Nephron progenitor cell (in vitro differentiated cells): ENCODE measurements at places on chromosomes 4 and X.

DNA sequence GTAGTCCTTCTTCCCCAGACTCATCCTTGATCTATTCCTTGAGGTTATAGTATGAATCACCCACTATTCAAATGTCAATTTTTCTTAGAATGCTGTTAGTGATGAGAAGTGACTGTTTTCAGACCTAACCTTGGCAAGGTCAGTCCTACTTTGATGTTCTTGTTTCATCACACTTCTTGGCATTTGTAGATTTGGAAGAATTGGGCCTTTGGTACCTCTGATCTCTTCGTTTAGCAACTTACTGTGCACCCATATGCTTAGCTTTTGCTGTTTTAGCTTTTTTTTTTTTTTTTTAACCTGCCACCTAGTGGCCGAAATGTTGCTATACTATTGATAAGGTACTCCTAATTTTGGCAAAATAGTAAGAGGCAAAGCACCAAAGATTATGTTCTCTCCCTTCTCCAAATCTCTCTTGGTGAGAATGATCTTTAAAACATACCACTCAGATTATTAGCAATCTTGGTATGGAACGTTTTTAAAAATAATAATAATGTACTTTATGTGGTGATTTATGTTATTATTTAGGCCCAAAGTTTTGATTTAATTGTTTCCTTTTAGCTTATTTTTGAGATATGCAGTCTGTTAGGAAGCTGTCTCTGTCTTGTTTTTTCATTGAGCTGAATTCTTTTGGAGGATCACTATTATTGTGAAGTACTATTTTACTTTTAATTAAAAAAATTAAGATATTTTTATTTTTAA, 16.6 kb downstream of the DCK start:
- DNase-seq = no peak

- no peak for DNase-seq
Observed at GRCh38 chrX:121407627-121408026, 360.2 kb downstream of the GLUD2 start.

DNA sequence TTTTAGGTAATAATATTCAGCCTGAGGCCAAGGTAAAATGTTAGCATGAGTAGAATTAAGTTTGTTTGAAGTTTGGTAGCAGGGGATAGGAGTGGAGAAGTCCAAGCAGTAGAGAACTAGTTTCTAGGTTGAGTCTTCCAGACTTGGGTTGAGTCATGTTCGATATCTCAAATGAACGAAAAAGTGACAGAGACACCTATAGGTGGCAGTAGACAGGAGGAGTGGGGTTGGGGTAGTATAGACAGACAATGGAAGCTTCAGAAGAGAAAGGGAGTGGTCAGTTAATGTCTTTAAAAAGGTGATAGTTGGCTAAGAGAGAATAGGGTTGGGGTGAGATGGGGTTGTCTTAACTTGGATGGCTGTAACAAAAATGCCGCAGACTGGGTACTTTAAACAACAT, 58.7 kb upstream of the EMCN start:
- DNase-seq = no peak

- DNase-seq = no peak
Observed at GRCh38 chrX:48531358-48531959, 8.1 kb upstream of the TBC1D25 start.

DNA sequence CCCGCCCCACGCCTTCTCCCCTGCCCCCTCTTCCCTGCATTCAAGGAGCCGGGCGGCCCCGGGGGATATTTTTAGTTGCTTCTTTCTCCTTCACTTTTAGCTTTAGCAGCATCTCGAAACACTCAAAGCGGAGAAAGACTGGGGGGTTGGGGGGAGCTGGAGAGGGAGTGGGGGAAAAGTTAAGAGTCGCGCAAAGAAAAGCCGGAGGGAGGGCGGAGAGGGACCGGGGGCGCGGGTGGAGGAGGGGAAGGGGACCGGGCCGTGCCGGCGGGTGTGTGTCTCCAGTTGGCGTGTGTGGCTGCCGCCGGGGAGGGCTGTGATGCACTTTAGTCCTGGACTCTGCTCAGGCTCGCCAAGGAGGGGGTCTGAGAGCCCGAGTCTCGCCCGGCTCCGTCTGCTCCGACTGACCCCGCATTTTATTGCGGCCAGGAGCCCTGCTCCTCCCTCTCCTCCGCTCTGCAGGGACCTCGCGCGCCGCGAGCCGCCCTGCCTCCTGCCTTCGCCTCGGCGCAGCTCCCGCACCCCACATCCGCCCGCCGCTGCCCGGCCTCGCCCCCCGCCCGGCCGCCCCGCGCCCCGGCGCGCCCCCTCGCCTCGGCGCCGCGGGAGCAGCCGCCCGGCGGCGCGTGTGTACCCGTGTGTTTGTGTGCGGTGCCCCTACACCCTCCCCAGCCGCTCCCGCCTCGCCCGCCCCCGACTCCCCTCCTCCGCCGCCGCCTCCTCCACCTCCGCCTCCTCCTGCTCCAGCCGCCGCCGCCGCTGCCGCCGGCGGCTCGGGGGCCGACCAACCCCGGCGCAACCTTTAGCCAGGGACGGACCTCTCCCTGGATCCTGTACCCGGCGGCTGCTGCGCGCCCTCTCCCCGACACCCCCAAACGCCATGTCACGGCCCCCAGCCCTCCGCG, 1.4 kb downstream of the ZNF827 start:
- peak; percentile 71 for DNase-seq

- no peak for DNase-seq
Observed at GRCh38 chr4:159516556-159517140, 413.8 kb downstream of the RAPGEF2 start.

GRCh38 chrX:150202641-150203247, 160.4 kb upstream of the MAMLD1 start:
- no peak for DNase-seq

DNA sequence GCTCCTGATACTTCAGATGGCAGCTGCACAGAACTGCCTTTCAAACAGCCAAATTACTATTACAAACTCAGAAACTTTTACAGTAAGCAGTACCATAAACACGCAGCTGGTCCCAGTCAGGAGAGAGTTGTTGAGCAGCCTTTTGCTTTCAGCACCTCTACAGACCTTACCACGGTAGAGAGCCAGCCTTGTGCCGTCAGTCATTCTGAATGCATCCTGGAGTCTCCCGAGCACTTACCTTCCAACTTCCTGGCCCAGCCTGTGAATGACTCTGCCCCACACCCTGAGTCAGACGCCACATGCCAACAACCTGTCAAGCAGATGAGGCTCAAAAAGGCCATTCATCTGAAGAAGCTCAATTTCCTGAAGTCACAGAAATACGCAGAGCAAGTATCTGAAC, 12.4 kb downstream of the ZBTB49 start:
- DNase-seq = no peak

GRCh38 chrX:19886375-19886774, 1.0 kb downstream of the SH3KBP1 start:
- DNase-seq = no peak

GRCh38 chrX:140948827-140949226, 53.6 kb upstream of the SPANXB1 start:
- DNase-seq = no peak

DNA sequence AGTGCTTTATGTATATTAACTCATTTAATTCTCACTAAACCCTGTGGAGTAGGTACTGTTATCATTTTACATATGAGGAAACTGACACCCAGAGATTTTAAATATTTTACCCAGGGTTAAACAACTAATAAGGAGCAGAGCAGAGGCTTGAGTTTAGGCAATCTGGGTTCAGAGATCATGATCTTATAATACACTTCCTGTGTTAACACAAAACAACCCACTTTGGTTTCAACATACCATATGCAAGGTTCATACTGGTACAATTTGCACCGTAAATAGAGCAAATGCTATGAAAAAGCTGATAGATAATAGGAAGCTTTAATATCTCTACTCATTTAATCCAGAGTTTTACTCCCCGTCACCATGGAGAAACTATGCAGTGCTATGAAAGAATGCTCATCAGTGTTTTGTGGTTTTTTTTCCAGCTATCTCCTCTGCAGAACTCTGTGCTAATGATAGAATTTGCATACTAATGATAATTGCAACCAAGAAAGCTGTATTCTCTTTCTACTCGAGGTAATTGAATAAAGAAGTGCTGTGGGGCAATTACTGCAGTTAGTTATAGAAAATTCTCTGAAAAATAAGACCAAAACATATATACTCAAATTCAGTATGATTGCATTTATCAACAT, 138.8 kb upstream of the MAP9 start:
- DNase-seq = no peak

DNA sequence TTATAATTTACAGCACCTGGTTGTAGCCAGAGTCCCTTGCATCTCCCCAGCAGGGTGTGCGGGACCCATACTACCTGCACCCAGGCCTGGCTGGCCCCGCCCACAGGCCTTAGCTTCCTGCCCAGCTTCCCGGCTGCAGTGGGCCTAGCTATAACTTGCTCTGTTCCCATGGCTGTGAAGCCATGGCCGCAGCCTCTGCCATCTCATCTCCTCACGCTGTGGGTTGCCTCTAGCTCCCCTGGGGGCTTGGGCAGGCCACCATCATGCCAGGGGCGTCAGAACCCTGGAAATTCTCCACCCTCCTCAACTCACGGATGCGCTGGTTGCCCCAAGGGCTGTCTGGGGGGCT, 26.1 kb upstream of the SORBS2 start:
- no peak for DNase-seq

DNA sequence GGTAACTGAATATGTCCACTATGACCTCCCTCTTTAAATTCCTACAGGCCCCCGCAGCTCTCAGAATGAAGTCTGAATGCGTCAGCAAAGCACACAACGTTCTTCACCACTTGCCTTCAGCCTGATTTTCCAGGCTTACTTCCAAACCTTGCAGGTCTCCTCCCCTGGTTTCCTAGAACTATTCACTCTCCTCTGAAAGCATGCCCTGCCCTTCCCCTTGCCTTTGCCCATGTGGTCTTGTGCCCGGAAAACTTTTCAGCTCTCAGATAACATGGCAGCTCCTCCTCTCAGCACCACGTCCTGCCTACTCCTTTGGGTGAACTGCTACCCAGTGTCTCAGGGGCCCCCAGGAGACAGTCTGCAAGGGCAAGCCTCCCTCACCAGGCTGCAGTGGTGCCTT, 268.5 kb upstream of the LDB2 start:
- DNase-seq = no peak

DNA sequence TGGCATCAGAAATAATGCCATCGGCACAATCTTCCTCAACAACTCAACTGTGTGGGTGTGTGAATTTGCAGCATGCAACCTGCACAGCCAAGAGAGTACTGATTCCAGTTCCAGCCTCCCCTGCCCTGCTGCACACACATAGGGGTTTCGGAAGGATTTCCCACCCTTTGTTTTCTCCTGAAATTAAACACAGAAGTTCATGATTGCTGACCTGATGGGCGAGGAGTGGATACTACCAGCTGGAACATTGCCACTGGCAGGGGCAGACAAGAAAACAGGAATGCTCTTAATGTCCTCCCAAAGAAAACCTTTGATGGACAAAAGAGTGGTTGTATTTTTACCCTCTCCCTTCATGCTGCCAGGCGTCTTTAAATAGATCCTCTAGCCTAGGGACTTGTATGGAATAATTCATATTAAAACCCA, 4.8 kb downstream of the NDP start:
- no peak for DNase-seq

- no peak for DNase-seq
Observed at GRCh38 chr4:100633269-100633668, 115.4 kb upstream of the EMCN start.

- no peak for DNase-seq
Observed at GRCh38 chrX:134628663-134629062, 29.6 kb downstream of the PLAC1 start.

GRCh38 chr4:57911203-57911602, 801.0 kb upstream of the IGFBP7 start:
- DNase-seq = peak; percentile 8

- no peak for DNase-seq
Observed at GRCh38 chrX:127011629-127012028, 192.1 kb downstream of the PRR32 start.

DNA sequence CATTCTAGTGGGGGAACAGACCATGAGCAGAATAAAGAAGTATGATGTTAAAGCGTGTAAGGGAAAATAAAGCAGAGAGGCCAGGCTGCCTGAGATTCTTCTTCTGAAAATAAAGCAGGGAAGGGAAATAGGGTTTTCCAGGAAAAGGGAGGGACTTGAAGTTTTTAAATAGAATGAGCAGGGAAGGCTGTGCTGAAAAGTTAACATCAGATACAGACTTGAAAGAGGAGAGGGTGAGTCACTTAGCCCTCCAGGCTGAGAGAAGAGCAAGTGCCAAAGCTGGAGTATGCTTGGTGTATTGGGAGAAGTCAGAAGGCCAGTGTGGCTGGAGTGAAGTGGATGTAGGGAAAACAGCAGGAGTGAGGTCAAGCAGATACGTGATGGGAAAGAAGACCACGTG, 10.0 kb upstream of the PLK4 start:
- no peak for DNase-seq

DNA sequence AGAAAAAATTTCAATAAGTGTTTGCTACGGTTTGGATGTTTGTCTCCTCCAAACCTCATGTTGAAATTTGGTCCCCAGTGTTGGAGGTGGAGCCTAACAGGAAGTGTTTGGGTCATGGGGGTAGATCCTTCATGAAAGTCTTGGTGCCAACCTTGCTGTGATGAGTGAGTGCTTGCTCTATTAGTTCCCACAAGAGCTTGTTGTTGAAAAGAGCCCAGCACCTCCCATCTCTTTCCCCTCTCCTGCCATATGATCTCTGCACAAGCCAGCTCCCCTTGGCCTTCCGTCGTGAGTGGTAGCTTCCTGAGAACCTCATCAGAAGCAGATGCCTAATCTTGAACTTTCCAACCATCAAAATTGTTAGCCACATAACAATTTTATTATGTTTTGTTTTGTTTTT, 10.3 kb upstream of the RAB40A start:
- DNase-seq = no peak

DNA sequence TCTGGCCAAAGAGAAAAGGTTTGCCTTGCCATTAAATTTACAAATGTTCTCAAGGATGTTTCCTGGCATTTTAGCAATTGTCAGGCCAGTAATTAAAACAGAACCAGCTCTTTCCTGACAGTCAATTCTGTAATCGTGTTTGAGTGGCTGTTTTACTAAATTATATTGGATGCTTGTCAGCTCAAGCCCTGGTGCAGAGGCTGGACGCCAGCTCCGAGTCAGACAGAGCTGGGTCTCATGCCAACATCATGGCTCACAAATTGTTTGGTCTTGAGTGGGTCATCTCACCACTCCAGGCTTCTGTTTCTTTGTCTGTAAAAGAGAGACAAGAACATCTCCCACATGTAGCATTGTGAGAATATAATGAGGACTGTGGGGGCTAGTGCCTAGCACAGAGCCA, 190.3 kb upstream of the PSAPL1 start:
- no peak for DNase-seq

DNA sequence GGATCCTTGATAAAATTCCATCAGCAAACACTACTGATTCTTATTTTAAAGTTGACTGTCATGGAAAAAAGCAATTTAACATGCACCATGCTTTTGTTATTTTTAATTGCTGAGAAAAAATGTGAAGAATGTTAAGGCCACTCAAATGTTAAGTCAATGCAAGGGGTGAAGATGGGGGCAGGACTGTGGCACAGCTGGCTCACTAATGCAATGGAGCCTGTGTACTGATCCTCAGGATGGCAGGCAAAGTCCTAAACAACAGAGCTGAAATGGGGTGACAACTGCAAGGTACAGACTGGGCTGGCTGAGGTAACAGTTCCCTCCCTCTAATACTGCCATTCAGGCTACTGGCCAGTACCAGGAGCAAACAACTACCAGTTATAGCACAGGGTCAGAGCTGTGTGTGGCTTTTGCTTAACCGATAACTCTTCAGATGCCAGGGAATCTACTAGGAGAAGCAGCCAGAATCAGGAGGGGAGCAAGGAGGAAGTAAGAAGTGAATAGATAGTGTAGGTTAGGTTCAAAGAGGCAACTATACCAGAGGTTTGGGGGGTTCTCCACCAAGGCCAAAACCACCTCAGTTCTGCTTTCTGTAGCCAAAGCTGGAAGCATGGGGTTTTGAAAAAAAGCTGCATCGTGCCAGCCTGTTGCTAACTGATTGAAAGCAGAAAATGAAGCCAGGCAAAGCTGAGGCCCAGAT, 372.6 kb downstream of the OPHN1 start:
- no peak for DNase-seq
